ENCODE measurements at places on chromosomes 5 and 9. TPM values are rescaled to one million over a fixed set of nuclear protein-coding genes. Genes with fewer than 3 reads are reported as not detected.

- H3K27me3 ChIP-seq, result no peaks in the 10 kb centered on the region
- H3K4me1 ChIP-seq, result peaks cover 6% of the 10 kb centered on the region
- DNase-seq, result no peak
Measured at GRCh38 chr9:127444283-127444920, 6.8 kb downstream of the RPL12 start.

DNA sequence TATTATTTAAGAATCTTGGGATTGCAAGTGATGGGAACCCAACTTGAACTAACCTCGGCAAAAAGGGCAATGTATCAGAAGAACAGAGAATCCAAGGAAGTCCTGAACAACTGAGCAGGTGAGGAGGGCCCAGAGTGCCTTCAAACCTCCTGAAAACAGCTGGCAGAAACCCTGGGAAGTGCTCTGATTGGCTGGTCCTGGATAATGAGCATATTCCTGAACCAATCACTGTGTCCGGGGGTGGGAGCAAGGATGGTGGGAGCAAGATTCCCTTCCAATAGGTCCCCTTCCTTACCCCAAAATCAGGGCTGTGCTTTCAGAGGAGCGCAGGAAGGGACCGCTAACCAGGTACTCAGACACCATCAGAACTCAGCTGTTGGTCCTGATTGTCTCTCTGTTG lies 31.9 kb upstream of the TBC1D2 start:
- no peak overlapping the region for H3K27ac ChIP-seq
- no peak for DNase-seq
- H3K36me3 ChIP-seq, result no peaks in the 10 kb centered on the region
- no peak overlapping the region for H3K4me3 ChIP-seq
- H3K4me1 ChIP-seq, result no peaks in the 10 kb centered on the region

DNA sequence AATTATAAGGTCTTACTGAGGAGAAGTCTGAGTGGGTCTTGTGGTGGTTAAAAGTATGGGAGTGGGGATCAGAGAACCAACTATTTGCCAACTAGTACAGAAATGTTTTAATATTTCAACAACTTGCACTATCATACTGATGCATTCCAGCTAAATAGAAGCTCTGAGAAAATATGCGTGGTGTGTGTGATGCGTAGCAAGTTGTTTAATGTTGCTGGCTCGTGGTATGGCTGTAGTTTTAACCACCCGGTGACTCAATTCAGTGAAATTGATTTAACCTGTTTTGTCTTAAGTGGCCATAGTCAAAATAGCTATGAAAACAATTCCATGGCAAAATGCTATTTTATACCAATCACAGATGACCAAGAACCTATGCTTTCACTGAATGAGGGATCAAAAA lies 176.5 kb upstream of the SLC24A2 start:
- DNase-seq, result no peak
- H3K36me3 ChIP-seq, result no peaks in the 10 kb centered on the region
- no peaks in the 10 kb centered on the region for H3K27me3 ChIP-seq
- H3K4me1 ChIP-seq, result no peaks in the 10 kb centered on the region
- no peak overlapping the region for H3K4me3 ChIP-seq

The DEPDC1B gene
- 0.25 TPM for total RNA-seq

DNA sequence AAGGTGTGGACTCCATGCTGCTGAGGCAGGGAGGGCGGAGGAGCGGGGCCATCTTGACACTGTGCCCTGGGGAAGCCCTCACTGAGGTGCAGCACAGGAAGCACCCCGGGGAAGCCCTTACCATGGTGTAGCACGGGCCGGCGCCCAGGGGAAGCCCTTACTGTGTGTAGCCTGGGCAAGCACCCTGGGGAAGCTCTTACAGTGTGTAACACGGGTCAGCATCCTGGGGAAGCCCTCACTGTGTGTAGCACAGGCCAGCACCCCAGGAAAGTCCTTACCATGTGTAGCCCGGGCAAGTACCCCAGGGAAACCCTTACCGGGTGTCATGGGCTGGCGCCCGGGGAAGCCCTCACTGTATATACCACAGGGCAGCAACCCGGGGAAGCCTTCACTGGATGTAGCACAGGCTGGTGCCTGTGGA lies 62.6 kb upstream of the ZNF354B start:
- H3K27me3 ChIP-seq, result no peaks in the 10 kb centered on the region
- no peak overlapping the region for H3K4me3 ChIP-seq
- H3K36me3 ChIP-seq, result no peaks in the 10 kb centered on the region

The BRD3OS gene
- 26.8 TPM for total RNA-seq

DNA sequence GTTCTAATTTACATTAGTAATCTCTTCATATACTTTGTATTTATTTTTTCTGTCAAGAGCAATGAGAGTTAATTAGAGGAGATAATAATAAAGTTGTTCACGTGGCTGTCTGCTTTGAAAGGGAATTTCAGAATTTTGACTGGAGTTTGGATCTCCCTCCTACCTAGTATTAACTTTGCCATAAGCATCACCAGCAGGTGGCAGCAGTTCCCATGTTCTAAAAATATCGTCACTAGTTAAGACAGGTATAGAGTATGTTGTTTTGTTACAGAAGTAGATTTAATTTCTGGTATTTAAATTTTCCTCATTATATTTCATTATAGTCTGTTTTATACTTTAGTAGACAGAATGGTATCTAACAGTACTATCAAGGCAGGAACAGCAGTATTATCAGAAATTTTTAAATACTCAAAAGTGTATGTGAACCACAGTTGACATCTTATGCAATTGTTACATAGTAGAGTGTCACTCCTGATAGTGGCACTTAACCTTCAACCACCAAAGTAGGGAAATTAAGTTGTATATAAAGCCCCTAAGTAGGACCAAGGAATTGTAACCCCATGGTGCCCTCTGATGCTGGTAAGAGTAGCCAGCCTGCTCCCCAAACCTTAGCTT lies 20.4 kb downstream of the GNPDA1 start:
- H3K36me3 ChIP-seq, result peaks cover 3% of the 10 kb centered on the region
- no peaks in the 10 kb centered on the region for H3K4me1 ChIP-seq
- no peak overlapping the region for H3K4me3 ChIP-seq
- no peaks in the 10 kb centered on the region for H3K27me3 ChIP-seq
- peak; percentile 77 for DNase-seq
- H3K27ac ChIP-seq, result no peak overlapping the region

The RPL12 gene
- 1,334 TPM for total RNA-seq

DNA sequence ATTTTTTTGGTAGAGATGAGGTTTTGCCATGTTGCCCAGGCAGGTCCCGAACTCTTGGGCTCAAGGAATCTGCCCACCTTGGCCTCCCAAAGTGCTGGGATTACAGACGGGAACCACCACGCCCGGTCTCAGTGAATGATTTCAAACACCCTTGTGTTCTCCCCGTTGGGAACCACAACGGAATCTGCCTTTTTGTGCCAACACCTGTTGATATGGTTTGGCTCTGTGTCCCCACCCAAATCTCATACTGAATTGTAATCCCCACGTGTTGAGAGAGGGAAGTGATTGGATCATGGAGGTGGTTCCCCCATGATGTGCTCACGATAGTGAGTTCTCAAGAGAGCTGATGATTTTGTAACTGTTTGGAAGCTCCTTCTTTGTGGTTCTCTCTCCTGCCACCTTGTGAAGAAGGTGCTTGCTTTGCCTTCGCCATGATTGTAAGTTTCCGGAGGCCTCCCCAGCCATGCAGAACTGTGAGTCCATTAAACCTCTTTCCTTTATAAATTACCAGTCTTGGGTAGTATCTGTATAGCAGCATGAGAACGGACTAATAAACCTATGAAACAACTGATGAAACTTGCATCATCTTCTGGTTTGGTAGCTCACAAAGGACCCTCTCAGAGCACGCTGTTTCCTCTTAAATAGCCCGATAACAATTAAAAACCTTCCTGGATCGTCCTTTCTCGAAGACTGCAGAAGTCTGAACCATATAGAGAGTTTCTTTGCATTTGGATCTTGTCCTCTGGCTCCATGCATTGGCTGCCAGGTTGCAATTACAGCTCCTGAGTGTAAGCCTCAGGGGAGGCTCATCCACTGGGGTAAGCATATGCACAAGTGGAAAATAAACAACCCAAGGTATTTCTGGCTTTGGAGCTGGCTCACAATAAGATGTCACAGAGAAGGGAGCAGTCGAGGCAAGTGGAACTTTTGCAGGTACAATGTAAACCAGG lies 91.5 kb downstream of the SPRY4 start:
- no peaks in the 10 kb centered on the region for H3K27me3 ChIP-seq
- no peak overlapping the region for H3K27ac ChIP-seq
- H3K4me1 ChIP-seq, result no peaks in the 10 kb centered on the region
- DNase-seq, result no peak

- H3K27me3 ChIP-seq, result no peaks in the 10 kb centered on the region
- H3K4me1 ChIP-seq, result no peaks in the 10 kb centered on the region
- no peak overlapping the region for H3K4me3 ChIP-seq
Measured at GRCh38 chr9:114822708-114823107, 16.9 kb upstream of the TNFSF15 start.

DNA sequence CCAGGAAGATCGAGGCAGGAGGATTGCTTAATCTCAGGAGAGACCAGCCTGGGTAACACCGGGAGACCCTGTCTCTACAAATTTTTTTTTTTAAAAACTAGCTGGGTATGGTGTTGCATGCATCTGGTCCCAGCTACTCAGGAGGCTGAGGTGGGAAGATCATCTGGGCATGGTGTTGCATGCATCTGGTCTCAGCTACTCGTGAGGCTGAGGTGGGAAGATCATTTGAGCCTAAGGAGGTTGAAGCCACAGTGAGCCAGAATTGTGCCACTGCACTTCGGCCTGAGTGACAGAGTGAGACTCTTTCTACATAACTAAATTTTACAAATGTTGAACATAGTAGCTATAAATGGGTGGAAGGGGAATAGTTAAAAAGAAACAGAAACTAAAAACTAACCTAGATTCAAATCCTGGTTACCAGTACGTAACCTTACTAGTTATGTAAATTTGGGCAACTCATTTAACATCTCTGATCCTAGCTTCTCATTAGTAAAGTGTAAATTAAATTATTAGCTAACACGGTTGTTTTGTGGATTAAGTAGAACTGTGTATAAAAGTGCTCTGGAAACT lies 41.7 kb downstream of the TMEM161B start:
- no peak overlapping the region for H3K27ac ChIP-seq
- peaks cover 12% of the 10 kb centered on the region for H3K36me3 ChIP-seq
- no peaks in the 10 kb centered on the region for H3K4me1 ChIP-seq
- DNase-seq, result no peak
- H3K4me3 ChIP-seq, result no peak overlapping the region
- H3K27me3 ChIP-seq, result no peaks in the 10 kb centered on the region

GRCh38 chr9:138074516-138074915 lies 196.9 kb downstream of the CACNA1B start:
- no peaks in the 10 kb centered on the region for H3K4me1 ChIP-seq
- H3K36me3 ChIP-seq, result no peaks in the 10 kb centered on the region
- H3K4me3 ChIP-seq, result no peak overlapping the region
- DNase-seq, result no peak
- no peak overlapping the region for H3K27ac ChIP-seq
- H3K27me3 ChIP-seq, result no peaks in the 10 kb centered on the region

DNA sequence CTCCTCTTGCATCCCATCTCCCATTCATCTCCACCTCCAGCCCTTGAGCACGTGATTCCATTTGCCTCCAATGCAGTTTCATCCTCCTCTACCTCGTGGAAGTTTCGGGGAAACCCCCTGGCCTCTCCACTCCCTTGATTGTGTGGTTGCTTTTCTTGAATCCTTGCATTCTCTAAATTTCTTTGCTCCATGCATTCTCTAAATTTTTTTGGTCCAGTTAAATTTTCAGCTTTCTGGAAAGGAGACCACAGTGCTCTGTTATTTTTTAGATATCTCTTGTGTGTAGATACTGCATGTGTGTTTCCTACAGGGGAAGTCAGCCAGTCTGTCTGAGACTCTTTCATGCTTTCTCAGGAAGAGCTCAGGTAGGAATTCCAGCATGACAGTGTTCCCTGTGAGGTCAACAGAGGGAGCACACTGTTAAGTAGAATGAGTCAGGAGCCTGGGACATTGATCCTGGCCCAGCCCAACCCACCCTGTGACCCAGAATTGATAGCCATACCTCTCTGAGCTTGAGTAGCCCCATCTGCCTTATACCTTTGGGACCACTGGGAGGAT lies 52.8 kb downstream of the AMBP start:
- no peaks in the 10 kb centered on the region for H3K4me1 ChIP-seq
- H3K27me3 ChIP-seq, result no peaks in the 10 kb centered on the region
- no peaks in the 10 kb centered on the region for H3K36me3 ChIP-seq
- H3K27ac ChIP-seq, result no peak overlapping the region
- no peak for DNase-seq

The XPA gene
- total RNA-seq, result 27.4 TPM

The OR2K2 gene
- total RNA-seq, result not detected

GRCh38 chr5:177113566-177114424 lies 19.8 kb upstream of the NSD1 start:
- H3K27me3 ChIP-seq, result no peaks in the 10 kb centered on the region
- H3K36me3 ChIP-seq, result no peaks in the 10 kb centered on the region
- peaks cover 21% of the 10 kb centered on the region for H3K4me1 ChIP-seq
- H3K27ac ChIP-seq, result no peak overlapping the region
- peak; percentile 86 for DNase-seq
- no peak overlapping the region for H3K4me3 ChIP-seq

DNA sequence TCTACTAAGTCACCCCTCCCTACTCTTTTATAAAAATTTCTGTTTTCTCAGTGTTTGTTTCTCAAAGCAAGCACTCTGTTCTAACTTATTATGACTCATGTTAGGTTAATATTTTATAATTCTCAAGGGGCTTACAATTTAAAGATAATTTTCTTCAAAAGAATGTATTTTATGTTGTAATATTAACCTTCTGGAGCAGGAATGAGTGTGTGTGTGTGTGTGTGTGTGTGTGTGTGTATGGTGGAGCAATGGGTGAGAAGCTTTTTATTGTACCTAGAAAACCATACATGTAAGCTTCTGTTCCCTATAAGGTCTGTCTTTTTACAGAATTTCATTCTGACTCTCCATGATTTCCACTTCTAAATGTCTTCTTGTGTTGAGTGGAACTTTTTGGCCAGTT lies 63.0 kb downstream of the PBX3 start:
- no peak overlapping the region for H3K27ac ChIP-seq
- no peaks in the 10 kb centered on the region for H3K27me3 ChIP-seq
- no peak overlapping the region for H3K4me3 ChIP-seq
- no peaks in the 10 kb centered on the region for H3K36me3 ChIP-seq

DNA sequence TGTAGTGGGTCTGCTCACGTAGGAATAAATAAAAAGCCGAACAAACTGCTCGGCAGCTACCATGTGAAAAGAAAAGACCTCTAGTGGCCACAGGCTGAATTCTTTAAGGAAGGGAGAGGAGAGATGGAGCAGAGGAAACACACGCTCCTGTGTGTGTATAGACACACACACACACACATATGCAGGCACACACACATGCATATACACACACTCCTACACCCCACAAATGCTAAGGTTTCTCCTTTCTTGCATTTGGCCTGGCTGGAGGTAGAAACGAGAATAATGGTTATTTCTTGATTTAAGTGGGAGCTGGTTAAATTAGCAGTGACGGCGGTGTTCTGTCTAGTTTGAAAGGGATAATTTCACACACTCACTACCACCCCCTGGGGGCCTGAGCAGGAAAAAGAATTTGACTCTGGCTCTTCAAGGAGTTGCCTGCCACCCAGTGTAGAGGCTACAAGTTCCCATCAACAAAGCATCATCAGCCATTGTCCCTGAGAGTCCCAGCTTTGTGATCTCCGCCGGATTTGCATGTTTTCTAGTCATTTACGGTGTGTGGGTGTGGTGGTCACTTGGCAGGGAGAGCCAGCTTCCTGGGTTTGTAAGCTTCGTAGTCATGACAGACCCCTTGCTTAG lies at the start of gene INSYN2B:
Gene INSYN2B (minus strand): TSS at position 78 of the 636 bp plus-strand sequence. CDS start 96,597 bp downstream, outside the sequence.
- no peak within 1 kb of the TSS for H3K4me3 ChIP-seq
- no peaks in the 10 kb centered on the region for H3K4me1 ChIP-seq
- H3K36me3 ChIP-seq, result peaks cover 7% of the 10 kb centered on the region
- no peaks in the 10 kb centered on the region for H3K27me3 ChIP-seq
- DNase-seq, result peak; percentile 12

GRCh38 chr5:79020861-79021561 lies 35.9 kb upstream of the ARSB start:
- H3K27me3 ChIP-seq, result peaks cover 12% of the 10 kb centered on the region
- H3K36me3 ChIP-seq, result no peaks in the 10 kb centered on the region
- no peak overlapping the region for H3K27ac ChIP-seq
- H3K4me1 ChIP-seq, result peaks cover 6% of the 10 kb centered on the region
- H3K4me3 ChIP-seq, result no peak overlapping the region

The ANKRD18A gene
- not detected for total RNA-seq

The TRIP13 gene
- 1.7 TPM for total RNA-seq

The MYMK gene
- not detected for total RNA-seq

Measured in B cell (primary cell).